ENCODE measurements at places on chromosomes 4 and X. TPM values are rescaled to one million over a fixed set of nuclear protein-coding genes. Genes with fewer than 3 reads are reported as not detected.

TMSB15A gene
- 72.1 TPM for polyA plus RNA-seq

GSTCD gene
- polyA plus RNA-seq, result 16.3 TPM

- DNase-seq, result no peak
These were observed 284.5 kb downstream of the GASK1B start for GRCh38 chr4:157888281-157888680.

DNA sequence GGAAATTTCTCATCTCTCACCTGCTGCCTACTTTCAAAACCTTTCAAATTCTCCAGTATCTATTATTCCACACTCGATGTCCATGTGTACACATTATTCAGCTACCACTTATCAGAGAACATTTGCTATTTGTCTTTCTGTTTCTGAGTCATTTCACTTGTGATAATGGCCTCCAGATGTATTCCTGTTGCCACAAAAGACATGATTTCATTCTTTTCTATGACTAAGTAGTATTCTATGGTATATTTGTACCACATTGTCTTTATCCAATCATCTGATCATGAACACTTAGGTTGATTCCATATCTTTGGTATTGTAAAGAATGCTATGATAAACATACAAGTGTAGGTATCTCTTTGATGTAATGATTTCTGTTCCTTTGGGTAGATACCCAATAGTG, 310.1 kb upstream of the SPOCK3 start:
- no peak for DNase-seq

All from right renal cortex interstitium (tissue), 3 donors.